ENCODE measurements at places on chromosomes 5 and 9.

GRCh38 chr9:127116088-127116726 is 6.2 kb downstream of the ANGPTL2 start:
- peak; percentile 34 for DNase-seq

DNA sequence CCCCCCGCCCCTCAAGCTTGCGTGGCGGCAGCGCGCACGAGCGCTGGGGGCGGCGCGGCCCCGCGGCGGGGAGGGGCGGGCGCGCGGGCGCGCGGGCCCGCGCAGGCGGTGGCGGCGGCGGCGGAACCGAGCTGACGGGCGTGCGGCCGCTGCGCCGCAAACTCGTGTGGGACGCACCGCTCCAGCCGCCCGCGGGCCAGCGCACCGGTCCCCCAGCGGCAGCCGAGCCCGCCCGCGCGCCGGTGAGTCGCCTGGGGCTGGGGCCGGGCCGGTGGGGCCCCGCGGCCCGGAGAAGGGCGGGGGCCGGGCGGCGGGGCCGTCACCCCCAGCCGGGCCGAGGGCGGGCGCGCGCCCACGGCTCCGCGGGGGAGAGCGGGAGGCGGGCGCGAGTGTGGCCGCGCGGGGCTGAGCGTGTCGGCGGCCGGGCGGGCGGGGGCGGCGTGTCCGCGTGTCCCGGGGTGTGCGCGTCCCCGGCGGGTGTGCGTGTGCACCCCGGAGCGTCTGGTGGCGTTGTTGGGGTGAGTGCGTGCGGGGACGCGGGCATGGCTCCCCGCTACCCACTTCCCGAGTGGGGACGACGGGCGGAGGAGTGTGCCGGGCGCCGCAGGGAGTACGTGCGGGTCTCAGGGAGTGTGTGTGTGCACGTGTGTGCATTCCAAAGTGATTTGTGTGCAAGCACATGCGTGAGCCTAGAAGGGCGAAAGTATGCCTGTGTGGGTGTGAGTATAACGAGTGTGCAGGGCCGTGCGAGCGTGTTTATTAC is at the start of gene NEK6:
Gene NEK6, plus strand, starts transcription at position 106 of the 763 bp plus-strand sequence. CDS start 44,016 bp downstream, outside the sequence.
- peak; percentile 25 for DNase-seq

DNA sequence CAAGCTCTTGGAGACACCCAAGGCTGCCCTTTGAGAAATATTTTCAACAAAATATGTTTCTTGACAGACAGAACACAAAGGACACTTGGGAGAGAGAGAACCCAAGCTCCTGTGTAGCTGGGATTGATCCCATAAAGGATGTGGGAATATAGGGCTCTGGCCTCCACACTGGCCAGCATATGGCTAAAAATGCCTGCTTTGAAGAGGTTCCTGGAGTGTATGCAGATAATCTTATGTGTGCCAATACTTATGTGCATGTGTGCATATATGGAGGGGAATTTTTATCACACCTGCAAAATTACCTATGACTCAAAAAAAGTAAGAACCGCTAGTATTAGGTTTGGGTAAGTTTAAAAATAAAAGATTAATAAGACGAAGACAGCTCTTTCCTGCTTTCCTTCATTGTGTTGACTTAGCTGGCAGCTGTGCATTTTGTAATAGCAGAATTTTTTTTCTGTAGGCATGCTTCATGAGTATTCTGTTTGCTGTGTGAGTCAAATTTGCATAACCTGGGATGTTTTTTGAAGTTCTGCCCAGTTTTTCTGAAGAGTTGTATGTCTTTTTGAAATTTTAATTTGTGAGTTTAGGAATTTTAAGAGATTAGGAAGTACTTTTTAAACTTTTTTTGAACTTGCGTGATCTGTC is 42.6 kb downstream of the HACD4 start:
- DNase-seq: no peak

DNA sequence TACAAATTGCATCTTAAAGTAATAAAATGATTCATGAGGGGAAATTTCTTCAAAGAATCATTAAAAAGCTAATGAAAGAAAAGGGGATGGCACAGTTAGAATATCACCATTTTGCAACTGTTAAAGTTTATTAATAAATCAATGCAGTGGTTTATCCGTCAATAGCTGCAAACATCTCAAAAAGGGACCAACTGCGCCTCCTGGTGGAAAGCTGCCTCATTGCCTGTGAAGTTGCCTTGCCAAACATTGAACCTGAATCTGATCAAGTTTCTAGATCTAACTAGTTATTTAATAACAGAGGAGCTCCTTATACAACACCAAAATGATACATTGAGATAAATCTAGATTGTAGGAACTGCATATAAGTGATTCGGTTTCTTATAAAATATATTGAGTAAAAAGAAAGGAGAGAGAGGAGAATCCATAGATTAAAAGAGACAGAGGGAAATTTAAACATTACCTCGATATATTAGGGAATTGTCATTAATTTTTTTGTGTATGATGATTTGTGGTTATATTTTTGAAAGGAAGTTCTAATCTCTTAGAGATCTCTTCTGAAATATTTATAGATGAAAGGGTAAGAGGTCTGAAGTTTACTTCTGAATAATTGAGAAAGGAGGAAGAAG is 6.9 kb upstream of the NDUFB6 start:
- peak; percentile 87 for DNase-seq

- DNase-seq: peak; percentile 56
Observed at GRCh38 chr5:134874831-134875655, 872 bp downstream of the TXNDC15 start.
